Endothelial cell (in vitro differentiated cells): ENCODE measurements at places on chromosomes 16 and 17. TPM values are rescaled to one million over a fixed set of nuclear protein-coding genes. Genes with fewer than 3 reads are reported as not detected.

DNA sequence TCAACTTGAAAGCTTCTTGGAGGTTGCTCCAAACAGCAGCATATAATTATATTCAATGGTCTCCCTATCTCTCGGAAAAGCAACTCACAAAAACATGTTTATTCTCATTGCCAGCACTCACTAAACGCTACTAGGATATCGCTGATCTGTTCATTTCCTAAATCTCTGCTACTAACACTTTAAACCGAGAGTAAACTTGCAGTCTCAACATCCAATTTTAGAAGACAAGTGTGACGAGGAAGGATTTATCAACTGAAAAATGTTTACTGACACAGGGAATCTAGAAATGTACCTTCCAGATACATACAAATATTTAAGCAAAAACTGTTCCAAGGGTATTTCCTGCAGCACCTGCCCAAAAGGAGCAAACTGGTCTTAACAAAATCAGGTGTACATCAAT is 56.5 kb downstream of the YWHAE start:
- DNase-seq: no peak

CHST6 gene
- total RNA-seq: 5.3 TPM

DNA sequence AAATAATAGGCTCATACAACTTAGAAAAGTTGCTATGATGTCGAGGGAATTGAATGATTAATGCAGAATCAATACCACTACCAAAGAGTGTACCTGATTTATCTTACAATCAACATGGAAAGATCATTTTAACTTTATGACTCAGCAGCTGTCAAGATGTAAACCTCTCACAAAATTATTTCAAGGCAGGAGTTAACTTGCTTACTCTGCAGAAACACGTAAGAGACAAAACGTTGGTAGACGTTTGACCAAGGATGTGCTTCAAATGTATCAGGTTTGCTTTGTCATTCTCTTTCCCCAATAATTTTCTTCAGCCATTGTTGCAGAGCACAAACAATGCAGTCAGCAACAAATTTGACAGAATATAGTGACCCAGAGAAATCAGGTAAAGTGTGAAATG is 415.8 kb upstream of the KIF2B start:
- DNase-seq: no peak

GRCh38 chr17:36922175-36922574 is 15.1 kb upstream of the LHX1 start:
- no peak for DNase-seq

DNA sequence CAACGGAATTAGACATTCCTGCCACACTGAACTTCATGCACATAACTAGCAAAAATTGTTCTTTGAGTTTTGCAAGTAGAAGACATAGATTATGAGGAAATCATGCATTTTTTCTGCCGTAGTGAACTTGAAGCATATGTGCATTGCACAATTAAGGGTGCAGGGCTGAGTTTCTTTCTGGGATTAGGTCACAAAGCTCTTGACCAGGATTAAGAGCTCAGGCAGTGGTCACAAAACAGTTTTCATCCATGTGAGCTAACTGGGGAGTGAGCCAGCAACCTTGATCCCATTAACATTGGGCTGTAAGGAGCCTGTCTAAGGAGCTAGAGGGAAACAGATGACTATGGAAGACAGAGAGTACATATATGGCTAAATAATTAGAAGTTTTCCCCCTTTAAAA is 143.7 kb downstream of the PMP22 start:
- no peak for DNase-seq

DNA sequence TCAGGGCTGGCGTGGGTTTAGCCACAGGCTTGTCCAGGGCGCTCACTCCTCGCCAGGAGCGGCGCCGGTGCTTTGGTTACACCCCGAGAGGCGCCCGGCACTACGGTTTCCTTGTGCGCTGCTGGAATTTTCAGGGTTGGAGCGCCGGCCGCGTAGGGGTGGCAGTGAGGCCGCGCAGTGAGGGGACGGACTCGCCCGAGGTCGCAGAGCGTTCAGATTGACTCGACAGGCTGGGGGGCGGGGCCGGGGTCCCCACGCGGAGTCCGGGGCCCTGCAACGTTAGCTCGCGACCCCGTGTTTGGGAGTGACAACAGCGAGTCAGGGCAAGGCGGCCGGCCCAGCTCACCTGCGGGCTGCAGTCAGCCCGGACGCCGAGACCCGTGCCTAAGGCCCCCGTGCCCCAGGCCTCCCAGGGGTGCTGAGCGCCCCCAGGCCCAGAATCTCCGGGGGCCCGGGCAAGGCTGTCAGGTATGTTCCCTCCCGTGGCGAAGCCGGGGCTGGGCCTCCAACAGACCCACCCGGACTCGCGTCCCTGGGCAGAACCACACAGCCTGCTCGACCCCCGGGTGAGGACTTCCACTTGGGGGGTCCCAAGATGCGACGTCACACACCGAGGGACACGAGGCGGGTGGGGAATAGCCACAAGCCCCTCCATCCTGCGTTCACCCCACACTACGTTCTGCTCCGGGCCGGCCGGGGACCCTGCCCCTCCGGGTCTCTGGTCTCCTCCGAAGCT is 1.3 kb upstream of the ACTG1 start:
- DNase-seq: peak; percentile 75

GRCh38 chr17:55898195-55898594 is 147.3 kb downstream of the PCTP start:
- no peak for DNase-seq

GRCh38 chr17:70563281-70563820 is 394.0 kb downstream of the KCNJ2 start:
- no peak for DNase-seq

DNA sequence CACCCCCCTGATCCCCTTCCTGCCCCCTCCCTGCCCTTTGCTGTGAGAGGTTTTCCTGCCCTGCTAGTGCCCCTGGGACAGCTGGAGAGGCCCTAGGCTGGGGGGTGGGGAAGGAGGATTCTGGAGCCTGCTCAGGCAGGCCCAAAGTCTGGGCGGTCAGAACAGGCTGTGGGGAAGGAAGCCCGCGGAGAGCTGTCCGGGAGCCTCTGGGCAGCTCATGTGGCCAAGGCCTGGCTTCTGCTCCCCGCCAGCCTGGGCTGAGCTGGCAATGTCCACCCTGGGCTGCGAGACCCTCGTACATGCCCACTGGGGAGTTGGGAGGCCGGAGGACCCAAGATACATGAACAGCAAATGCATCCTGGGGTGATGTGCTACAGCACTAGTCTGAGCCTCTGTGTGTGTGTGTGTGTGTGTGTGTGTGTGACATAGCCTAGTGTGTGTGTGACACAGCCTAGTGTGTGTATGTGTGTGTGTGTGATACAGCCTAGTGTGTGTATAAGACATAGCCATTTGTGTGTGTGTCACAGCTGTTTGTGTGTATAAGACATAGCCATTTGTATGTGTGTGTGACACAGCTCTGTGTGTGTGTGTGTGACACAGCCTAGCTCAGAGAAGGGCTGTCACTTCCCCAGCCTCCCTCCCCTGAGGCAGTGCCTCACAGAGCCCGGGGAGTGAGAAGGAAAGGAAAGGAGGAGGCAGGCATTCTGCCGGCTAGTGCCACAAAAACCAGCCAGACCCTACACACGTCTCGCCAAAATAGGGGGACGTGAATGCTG is 201.4 kb upstream of the CIBAR2 start:
- DNase-seq: no peak

DNA sequence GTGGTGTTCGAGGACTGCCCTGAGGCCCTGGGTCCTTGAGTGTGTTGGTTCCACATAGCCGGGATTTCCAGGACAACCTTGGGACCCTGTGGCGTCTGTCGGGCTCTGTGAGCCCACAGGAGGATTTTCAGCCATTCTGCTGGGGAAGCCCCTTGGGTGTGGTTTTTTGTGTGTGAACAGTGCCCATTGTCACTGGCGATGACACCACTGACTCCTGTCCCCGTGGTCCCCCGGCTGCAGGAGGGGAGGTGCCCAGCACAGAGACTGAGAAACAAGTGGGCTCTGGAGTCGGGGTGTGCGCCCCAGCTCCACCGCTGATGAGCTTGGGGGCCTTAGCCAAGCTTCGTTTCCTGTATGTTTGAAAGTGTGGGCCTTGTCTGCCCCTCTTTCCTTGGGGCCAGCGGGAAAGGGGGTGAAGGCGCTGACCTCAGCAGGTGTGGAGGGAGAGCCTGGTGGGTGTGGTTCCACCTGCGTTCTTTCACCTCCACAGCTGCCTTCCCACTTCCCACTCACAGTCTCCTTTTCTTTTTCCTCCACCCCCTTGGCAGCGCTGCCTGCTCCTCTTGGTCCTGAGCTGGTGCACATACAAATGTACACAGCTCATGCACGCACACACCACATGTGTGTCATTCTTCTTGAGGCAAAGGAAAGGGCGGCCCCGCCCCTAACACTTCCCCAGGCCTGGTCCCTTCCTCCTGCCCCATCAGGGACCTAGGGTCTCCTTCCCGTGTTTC is 16.1 kb downstream of the MGRN1 start:
- no peak for DNase-seq

DNA sequence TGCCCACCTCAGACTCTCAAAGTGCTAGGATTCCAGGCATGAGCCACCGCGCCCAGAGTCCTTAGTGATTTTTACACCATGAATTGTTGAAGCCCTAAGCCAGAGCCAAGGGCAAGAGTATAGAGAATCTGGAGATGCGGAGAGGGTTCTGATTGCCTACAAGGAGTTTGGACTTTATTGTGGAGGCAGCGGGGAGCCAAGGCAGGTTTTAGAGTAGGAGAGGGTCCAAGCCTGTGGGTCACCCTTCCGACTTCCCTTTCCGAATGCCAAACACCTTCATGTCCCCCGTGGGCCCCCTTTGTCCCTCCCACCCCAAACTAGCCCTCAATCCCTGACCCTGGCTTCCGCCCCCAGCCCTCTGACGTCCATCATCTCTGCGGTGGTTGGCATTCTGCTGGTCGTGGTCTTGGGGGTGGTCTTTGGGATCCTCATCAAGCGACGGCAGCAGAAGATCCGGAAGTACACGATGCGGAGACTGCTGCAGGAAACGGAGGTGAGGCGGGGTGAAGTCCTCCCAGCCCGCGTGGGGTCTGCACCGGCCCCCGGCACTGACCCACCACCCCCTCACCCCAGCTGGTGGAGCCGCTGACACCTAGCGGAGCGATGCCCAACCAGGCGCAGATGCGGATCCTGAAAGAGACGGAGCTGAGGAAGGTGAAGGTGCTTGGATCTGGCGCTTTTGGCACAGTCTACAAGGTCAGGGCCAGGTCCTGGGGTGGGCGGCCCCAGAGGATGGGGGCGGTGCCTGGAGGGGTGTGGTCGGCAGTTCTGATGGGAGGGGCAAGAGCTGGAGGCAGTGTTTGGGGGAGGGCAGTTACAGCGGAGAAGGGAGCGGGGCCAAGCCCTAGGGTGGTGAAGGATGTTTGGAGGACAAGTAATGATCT is 7.1 kb downstream of the MIEN1 start:
- no peak for DNase-seq

GRCh38 chr17:44827863-44828262 is 2.2 kb downstream of the GJC1 start:
- DNase-seq: no peak

GRCh38 chr16:69744363-69745231 is 10.1 kb downstream of the NOB1 start:
- no peak for DNase-seq

- DNase-seq: no peak
These were observed 6.7 kb downstream of the ABCC3 start for GRCh38 chr17:50641357-50641756.

GRCh38 chr17:19333736-19334290 is 28.7 kb downstream of the B9D1 start:
- DNase-seq: no peak

- DNase-seq: no peak
These were observed 35.5 kb upstream of the APOH start for GRCh38 chr17:66264696-66265095.

- no peak for DNase-seq
These were observed 12.9 kb downstream of the RDM1 start for GRCh38 chr17:35917519-35918213.

DNA sequence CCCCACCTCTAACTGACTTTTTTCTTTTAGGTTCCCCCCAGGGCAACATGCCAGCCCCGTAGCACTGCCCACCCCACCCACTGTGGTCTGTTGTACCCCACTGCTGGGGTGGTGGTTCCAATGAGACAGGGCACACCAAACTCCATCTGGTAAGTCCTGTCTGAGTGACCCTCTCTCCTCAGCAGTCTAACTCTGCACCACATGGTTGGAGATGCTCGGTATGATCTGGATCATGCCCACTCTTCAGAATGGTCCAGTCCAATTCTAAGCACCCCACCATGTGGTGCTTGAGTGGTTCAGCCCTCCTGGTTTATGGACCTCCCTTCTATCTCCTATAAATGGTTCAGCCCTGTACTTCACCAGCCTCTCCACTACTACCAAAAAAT is 5.9 kb downstream of the KDM6B start:
- no peak for DNase-seq
